Aorta (tissue), 5 donors: ENCODE measurements at places on chromosomes 4 and X.
A peak's percentile ranks its signal among the peaks of the same experiment; 100 is the strongest.

GRCh38 chrX:141142946-141143345 is 34.0 kb downstream of the LDOC1 start:
- DNase-seq: no peak

GRCh38 chr4:185566425-185566824 is 31.1 kb upstream of the PDLIM3 start:
- DNase-seq: no peak

GRCh38 chr4:119290598-119290997 is 31.3 kb downstream of the FABP2 start:
- no peak for DNase-seq

DNA sequence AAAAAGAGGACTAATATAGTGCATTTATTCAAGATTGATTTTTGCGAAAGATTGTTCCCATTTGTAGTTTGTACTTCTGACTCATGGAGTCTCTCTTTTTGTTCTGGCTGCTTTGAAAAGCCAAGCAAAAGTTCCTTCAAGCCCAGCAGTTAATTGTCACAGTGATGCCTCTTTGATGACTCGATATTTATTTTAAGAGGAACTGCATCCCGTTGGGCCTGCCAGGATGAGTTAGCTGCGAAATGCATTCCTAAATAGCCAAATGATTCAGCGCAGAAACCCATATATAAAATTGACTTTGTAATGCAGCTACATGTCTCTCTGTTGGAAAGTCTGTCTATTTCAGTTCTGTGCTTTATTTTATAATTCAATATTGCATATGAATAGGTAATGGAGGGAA is 295.1 kb downstream of the GBA3 start:
- no peak for DNase-seq

DNA sequence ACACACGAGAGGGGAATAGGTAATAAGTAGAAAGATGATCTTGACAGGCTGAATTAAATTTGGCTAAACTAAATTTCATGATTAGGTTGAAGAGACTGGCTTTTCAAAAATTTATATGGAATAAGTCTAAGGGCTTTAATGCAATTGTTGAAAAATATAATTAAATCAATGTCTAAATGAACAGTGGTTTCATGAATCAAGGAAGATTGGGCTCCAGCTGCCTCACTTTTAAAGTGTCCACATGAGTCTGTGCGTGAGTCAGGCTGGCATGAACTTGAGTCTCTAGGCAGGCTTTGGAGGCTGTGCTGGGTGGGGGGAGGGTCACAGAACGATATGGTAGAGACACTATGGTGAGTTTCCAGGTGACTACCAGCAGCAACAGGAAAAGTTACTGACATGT is 111.9 kb downstream of the SORBS2 start:
- peak; percentile 80 for DNase-seq

DNA sequence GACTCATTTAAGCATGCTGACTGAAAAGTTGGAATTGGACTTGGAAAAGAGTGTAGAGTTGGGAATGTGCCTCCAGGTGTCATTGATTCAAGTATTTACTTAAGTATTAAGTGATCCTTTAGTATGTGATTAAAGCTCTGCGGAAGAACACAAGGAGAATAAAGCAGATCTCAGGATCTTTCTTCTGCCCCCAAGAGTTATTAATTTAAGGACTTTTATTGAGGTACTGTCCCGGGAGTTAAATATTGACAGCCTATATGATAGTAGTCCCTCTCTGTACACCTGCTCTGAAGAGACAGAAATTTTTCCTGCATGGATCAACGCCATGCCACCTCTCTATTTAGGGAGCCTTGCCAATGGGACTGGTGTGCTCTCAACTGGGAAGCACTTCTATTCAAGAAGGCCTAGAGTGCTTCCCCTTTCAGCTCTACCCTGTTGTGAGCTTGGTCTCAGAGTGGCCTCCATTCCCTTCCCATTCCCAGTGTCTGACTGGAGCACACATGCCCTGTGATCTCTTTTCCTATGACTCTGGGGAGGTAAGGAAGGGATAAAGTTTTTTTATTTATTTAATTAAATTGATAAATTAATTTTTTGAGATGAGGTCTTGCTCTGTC is 75.9 kb downstream of the SHISA3 start:
- DNase-seq: no peak

DNA sequence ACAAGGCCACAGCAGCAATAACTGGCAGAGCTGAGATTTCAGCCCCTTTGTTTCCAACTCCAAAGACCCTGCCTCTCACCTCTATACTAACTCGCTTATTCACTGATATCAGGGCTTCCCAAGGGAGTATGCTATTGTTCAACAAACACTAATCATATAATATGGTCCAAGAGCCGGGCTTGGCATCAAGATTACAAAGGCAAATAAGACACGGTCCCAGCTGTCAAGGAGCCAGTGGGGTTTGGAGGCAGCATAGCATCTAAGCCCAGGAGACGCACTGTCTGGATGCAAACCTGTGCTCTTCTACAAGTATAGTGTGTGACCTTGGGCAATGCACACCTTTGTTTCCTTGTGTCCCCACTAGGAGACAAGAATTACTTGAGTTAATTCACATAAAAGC is 28.7 kb downstream of the PAPSS1 start:
- no peak for DNase-seq

DNA sequence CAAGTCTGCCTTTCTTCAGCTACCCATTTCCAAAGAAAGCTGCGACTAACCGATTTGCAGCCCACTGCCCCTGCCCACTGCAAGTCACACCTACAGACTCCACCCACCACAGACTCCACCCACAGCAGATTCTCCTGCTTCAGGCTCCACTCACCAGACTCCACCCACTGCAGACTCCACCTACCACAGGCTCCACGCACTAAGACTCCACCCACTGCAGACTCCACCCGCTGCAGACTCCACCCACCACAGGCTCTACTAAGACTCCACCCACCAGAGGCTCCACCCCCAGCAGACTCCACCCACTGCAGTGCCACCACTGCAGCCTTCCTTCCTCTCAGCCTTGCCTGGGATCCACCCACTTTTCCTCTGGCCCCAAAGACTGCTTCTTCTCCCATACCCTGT is 41.3 kb downstream of the ABLIM2 start:
- DNase-seq: no peak

GRCh38 chrX:135185795-135186443 is 14.7 kb upstream of the CT55 start:
- no peak for DNase-seq

DNA sequence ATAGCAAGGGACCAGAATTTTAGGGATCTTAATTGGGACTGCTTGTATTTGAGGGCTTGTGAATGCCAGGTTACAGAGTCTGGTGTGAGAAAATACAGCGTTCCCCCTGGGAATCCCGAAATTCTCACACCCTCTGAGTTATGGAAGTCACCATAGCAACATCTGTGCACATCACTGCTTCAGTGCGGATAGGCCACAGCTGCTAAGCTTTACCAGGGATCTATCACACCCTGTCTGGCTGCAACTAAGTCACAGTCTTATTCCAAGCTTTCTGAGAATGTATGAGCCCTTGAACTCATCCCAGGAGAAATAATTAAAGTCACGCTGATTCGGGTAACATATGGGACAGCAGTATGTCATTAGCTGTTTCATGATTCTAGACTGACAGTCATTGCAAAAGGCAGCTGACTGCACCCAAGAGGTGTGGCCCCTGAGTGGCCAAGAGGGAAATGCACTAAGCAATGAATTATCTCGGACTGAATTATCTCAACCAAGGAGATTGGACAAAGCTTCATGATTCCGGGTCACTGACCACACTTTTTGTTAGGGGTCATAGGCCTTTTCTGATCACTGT is 46.7 kb upstream of the BTC start:
- no peak for DNase-seq

GRCh38 chrX:116009861-116010710 is 160.5 kb upstream of the AGTR2 start:
- DNase-seq: peak; percentile 54

- DNase-seq: no peak
These were observed 147.0 kb upstream of the NOCT start for GRCh38 chr4:138868562-138868961.

- DNase-seq: peak; percentile 73
These were observed at the start of gene ZNF518B for GRCh38 chr4:10457255-10457801. Gene ZNF518B, minus strand, starts transcription at chr4:10457426. Its CDS starts 11,098 bp downstream, at chr4:10446328.

DNA sequence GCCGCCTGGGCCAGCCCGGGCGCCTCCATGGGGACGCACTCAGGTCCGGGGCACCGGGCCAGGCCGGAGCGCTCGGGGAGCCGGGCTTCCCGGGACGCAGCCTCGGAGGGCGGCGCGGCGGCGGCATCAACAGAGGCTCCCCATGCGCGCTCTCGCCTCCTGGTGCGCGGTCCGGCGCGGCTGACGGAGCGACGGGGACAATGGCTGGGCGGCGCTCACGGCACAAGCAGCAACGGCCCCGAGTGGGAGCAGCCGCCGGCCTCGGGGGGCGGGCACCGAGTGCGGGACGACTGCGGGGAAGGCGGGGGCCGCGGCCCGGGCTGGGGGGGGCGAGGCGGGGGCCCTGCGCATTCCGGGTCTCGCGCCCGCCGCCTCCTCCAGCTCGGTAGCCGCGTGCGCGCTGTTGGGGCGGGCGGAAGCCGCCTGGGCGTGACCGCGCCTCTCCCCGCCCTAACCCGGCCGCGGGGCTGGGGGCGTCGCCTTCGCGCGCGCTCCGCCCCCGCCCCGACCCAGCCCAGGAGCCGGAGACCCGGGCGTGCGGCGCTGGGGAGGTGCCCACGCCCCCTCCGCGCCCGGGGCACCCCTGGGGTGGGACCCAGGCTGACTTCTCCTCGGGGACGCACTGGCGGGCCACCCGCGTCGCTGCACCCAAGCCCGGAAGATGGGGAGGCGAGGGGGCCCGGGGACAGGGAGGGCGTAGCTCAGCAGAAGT is at the start of gene PRKX:
TSS of gene PRKX (minus strand) at position 425 of the 712 bp plus-strand sequence. CDS start at position 29, 396 bp downstream.
- DNase-seq: peak; percentile 86

DNA sequence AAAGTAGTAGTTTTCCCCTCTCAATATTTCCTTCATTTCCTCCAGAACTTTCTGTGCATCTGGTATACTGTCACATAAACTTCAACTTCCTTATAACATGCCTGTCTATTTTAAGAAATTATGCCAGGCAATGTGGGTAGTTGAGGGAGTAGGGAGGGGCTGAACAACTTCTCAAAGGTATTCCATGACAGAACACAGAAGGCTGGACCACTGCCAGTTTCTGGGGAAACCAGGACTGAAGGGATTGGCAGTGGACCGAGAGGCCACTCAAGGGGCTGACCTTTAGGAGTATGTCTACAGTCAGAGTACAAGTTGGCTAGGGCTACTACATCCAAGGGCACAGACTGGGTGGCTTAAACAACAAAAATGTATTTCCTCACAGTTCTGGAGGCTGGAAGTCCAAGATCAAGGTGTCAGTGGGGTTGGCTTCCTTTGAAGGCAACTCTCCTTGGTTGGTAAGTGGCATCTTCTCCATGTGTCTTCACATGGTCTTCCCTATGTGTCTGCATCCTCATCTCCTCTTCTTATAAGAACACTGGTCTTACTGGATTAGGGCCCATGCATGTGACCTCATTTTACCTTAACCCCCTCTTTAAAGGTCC is 6.9 kb downstream of the SH3RF1 start:
- DNase-seq: no peak
